ENCODE measurements at places on chromosomes 13 and 19.

DNA sequence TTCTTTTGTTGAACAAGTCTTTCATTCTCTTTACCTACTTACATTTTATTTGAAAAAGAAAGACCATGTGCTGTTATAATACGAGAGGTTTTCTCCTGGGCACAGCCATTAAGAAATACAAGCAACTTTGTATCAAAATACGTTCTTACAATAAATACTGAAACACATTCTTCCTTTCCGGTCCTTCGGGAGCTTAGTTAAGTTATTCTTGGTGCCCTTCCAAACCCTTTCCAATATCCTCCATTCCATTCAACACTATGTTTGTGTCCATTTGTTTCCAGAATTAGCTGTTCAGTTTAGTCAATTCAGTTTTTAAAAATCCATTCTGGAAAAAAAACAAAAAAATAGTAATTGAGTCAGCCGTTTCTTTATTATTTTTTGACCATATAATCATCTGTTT is 746.8 kb upstream of the SLC10A2 start:
- no peak for DNase-seq

GRCh38 chr19:9968820-9969687 is 32.7 kb upstream of the OLFM2 start:
- no peak for DNase-seq

- peak; percentile 9 for DNase-seq
Measured at GRCh38 chr13:39263033-39263432, 224.8 kb downstream of the NHLRC3 start.

- DNase-seq, result no peak
Measured at GRCh38 chr13:23477101-23477500, 43.6 kb upstream of the SACS start.

- no peak for DNase-seq
Measured at GRCh38 chr13:94657167-94657566, 55.2 kb downstream of the SOX21 start.

- DNase-seq, result no peak
Measured at GRCh38 chr13:34155931-34156607, 338.1 kb downstream of the RFC3 start.

DNA sequence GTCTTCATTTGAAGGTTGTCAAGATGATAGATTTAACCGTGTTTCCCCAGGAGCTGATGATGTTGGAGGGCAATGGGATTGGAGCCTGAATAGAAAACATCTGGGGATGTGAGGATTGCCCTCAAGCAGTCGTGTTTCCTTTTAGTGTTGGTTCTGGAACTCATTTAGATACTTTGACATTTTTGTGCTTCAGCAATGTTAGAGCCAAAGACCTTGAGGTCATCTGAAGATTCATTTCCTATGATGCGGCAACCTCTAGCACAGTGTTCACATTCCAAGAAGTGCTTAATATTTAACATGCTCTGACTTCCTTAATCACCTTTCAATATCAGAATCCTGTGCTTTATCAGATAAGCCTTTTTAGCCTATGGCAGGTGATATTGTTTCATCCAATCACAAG is 82.7 kb downstream of the SLC10A2 start:
- DNase-seq, result no peak

DNA sequence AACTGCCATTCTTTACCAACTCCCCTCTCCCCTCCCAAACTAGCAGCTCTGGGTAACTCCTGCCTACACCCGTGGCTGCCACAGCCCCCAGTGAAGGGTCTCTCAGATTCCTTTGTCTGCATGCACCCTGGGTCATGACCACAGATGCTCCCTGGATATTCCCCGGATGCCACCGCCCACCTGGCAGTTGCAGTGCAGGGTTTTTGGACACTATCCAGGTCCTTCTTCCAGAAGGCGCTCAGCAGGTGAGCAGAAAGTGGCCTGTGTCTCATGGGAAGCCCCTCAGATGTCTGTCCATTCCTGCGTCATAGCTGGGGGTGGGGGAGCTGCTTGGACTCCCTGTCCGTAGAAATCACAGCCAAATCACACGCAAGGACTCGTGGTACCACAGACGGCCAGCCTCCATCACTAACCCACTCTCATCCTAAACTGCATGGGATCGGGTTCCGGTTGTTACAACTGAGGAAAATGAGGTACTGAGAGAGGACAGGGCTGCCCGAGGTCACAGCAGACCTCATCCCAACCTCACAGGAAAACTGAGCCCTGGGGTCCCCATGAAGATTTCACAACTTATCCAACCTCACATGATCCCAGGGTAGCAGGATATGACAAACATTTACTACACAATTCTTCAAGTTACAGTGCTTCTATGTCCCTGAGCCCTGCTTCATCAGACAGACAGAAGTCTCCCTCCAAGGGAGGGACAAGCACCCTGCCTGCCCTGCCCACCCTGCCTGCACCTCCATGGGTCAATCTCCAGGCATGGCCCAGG is 38.6 kb downstream of the ELL start:
- no peak for DNase-seq

DNA sequence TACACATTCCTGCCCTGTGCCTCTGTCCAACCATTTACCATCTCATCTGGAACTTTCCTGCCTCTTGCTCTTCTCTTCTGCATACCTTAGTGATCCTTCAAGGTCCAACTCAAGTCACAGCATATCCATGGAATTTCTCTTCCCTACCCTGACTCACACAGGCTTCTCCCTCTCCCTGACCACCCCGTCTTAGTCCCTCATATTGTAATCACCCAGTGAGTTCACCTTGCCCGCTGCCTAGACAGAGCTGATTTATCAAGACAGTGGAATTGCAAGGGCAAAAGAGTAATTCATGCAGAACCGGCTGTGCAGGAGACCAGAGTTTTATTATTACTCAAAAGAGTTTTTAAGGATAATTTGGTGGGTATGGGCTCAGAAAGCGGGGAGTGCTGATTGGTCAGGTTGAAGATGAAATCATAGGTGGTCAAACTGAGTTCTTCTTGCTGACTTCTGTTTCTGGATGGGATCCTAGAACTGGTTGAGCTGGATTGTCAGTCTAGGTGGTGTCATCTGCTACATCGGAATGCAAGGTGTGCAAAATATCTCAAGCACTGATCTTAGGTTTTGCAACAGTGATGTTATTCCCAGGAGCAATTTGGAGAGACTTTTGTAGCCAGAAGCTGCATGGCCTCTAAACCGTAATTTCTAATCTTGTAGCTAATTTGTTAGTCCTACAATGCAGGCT is 67.2 kb downstream of the HSPH1 start:
- DNase-seq, result no peak

DNA sequence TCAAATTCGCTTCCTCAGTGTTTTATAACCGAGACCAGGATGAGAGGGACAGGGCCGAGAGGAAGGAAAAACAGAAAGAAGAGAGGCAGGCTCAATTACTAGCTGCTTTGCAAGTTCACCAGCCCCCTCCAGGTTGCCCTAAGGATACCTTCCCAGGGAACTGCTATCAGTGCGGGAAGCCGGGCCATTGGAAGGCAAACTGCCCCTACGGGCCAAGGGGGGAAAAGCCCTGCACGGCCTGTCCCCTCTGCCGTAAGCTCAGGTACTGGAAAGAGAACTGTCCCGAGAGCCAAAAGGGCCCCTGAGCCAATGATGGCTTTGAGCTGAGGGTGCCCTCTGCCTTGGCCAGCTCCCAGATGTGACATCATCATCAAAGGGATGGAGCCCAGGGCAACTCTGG is 3.2 kb upstream of the ERVV-1 start:
- DNase-seq, result no peak

DNA sequence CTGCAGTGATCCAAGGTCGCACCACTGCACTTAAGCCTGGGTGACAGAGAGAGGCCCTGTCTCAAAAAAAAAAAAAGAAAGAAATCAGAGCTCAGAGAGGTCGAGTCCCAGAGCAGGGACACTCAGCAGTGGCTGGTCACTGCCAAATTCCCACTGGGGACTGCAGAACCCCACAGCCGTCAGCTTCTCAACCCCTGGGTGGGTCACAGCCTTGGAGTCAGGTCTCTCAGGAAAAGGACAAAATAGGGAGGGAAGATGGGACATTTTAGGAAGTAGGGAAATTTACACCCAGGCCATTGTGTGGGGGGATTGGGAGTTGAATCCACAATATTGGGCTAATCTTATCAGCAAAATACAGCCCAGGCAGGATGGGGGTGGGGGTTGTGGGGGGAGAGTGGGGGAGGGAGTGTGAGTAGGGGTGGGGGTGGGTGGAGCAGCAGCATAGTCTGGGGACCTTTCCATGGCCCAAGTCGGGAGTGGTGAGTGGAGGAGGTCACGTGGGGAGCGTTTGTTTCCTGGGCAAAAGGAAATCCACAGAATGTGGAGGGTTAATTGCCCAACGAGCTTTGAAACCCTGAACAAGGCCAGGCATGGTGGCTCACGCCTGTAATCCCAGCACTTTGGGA is 5.0 kb upstream of the CCDC194 start:
- no peak for DNase-seq

DNA sequence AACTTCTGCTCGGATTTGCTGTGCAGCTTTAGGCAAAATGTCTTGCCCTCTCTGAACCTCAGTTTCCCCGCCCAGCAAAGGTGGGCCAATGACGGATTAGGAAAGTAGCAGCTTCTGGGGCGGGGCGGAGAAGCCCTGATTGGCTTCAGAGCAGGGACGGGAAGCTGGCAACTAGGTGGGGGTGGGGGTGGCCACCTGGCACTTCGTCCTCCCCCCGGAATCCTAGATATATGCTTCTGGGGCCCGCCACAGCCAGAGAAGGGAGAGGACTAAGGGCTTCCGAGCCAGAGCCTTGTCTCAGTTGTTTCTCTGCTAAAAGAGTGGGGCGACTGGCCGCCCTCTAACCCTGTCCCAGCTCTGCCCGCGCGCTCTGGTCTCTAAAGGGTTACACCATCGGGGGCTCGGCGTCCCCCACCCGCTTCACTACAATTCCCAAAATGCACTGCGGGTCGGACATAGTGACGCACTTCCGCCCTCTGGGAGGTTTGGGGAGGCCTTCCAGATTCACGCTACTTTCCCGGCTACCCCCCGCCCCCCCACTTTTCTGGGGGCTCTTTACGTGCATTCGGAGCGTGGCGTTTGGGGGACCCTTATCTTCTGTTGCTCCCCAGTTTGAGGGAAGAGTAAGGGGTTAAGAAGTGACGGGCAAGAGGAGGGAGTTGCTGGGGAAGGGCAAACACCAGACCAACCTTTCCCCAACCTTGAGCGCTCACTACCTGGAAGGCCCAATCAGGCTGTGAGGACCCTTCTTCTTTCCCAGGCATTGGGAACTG is 672 bp upstream of the IRF2BP1 start:
- DNase-seq, result peak; percentile 82

GRCh38 chr13:50400035-50400726 is 384.9 kb downstream of the KCNRG start:
- DNase-seq, result no peak

GRCh38 chr13:113297370-113298042 is 467 bp downstream of the LAMP1 start:
- DNase-seq, result peak; percentile 12

DNA sequence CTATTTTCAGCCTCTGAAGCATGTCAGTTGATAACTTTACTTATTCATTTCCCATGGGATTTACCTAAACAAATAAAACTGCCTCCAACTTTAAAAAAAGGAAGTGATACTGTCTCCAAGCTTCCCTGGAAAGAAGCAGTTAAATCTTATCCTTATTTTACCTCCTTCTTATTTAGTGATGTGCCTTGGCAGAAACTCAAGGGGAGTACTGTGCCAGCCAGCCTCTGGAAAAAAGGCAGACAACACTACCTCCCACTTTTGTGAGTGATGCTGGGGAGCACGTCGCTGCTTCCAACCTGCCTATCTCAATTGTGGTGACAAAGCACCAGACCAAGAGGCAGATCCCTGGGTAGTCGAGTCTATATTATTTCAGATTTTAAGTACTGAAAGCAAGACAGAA is 765.6 kb downstream of the DIAPH3 start:
- DNase-seq, result no peak

DNA sequence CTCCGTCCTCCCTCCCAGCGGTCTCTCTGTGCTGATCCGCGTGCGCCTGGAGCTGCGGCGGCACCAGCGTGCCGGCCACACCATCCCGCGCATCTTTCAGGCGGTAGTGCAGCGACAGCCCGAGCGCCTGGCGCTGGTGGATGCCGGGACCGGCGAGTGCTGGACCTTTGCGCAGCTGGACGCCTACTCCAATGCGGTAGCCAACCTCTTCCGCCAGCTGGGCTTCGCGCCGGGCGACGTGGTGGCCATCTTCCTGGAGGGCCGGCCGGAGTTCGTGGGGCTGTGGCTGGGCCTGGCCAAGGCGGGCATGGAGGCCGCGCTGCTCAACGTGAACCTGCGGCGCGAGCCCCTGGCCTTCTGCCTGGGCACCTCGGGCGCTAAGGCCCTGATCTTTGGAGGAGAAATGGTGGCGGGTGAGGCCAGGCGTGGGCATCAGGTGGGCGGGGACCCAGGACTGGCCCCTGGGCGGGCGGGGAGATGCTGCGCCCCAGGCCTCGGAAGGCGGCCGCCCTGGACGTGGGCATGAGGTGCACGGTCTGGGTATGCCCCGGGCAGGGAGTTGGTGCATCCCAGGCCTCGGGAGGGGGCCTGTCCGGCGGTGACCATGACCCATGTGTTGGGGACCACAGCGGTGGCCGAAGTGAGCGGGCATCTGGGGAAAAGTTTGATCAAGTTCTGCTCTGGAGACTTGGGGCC is 16.4 kb downstream of the SLC27A1 start:
- DNase-seq, result no peak

GRCh38 chr19:11053817-11054195 is 35.5 kb upstream of the LDLR start:
- DNase-seq, result no peak

DNA sequence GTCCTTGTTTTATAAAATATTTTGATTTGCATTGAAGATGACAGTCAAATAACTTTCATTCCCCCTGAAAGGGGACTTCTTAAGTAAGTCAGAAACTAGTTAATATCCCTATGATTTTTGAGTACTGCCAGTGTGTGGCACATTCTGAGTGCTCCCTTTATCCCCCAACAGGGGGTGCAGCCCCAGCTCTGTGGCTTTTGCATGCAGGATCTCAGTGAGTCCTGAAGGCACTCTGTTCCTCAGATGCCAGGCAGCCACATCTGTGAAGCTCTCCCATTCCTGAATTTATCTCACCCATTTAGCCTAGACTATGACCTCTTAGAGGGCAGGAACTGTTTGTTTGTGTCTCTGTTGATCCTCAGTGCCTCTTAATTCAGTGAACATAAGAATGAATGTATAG is 123.1 kb downstream of the CDK8 start:
- no peak for DNase-seq

GRCh38 chr13:76016799-76017400 is 380.8 kb downstream of the LMO7 start:
- no peak for DNase-seq

DNA sequence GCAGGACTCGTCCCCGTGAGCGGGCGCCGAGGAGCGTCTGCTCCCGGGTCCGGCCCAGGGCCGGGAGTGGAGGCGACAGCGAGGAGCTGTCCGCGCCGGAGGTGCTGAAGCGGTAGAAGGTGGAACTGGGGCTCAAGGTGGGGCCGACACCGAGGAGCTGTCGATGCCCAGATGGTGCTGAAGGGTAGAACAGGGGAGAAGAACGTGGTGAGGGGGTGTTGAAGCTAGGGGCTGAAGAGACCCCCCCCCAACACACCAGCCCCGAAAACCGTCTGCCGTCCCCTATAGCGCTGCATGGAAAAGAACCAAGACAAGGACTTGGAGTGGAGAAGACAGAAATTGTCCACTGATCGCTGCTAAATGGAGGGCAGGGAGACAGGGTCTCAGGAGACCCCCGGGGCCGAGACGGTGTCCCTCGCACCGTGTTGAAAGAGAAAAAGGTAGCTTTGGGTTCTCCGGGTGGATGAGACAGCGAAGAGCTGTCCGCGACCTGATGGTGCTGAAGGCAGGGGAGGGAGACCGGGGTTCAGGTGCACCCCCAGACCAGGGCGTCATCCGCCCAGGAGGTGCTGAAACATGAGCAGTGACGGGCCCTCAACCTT is 7.1 kb upstream of the PDE4C start:
- no peak for DNase-seq

Data from stimulated activated CD4-positive, alpha-beta T cell treated with anti-CD3 and anti-CD28 coated beads, Interleukin-2, amount 100 ng/mL, for 4 hours (primary cell).